ENCODE measurements at places on chromosomes 12 and 14.
A peak's percentile ranks its signal among the peaks of the same experiment; 100 is the strongest.

GRCh38 chr12:127677537-127678131 lies 589.3 kb upstream of the TMEM132C start:
- DNase-seq, result peak; percentile 4

GRCh38 chr14:104115691-104116287 lies 22.6 kb upstream of the KIF26A start:
- no peak for DNase-seq

DNA sequence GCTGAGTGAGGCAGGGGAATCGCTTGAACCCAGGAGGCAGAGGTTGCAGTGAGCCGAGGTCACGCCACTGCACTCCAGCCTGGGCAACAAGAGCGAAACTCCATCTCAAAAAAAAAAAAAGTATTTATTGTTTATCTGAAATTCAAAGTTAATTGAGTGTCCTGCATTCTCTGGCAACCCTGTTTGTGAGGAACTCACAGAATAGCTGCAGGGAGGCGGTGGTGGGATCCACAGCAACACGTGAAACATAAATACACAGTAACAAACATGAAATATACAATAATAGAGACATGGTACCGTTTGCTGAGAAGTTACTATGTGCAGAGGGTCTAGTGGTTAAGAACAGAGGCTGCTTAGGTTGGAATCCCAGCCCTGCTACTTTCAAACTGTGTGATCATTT lies 43.7 kb upstream of the RFLNA start:
- DNase-seq, result no peak

GRCh38 chr12:71746974-71747611 lies 7.6 kb upstream of the RAB21 start:
- peak; percentile 18 for DNase-seq

DNA sequence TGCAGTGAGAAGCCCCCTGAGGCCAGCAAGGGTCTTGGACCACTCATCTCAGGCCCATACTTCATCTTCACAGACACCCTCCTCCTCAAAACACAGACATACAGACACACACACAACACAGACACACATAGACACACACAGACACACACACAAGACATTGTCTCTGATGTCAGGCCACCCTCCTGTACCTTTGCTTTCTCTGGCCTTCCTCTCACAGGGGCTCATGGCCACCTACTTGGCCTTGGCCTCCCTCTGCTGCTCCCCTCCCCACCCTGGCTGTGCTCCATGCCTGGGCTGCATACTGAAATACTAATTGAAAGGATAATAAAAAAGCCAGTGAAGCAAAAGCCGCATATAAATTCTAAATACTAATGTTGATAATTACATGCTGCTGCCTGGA lies 1.6 kb upstream of the SYNDIG1L start:
- DNase-seq, result no peak

- no peak for DNase-seq
These were observed 13.7 kb upstream of the TROAP start for GRCh38 chr12:49309386-49309785.

DNA sequence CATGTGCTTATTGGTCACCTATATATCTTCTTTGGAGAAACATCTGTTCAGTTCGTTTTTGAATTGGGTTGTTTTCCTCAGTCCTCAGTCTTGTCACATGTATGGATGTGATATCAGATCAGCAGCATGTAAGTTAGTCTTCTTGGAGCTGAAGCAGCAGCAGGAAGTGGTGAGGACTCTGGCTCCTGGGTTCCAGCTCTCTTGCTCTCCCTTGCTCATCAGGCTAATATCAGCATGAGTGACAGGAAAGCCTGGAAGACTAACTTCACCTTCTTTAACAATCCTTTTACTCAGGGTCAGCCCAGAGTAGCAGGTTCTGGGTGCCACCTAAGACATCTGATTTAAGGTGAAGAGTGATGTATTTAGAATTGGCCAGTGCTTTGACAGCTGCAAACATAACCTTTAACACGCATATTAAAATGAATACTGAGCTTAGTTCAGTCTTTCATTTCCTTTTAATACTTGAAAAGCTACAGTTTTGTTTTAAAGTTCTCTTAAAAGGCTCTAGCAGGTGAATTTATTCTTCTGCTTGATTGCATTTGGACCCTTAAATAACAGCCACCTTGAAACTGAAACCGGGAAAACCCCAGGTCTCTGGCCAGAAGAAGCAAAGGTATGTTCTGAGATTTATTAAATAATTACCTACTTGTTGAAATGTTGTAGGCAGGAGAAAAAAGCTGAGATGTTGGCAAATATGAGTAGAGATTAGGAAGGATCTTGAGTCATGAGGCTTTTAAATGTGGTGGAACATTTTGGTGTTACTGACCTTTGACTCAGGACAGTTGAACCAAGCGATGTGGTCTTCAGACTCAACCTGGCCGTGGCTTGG lies 54.3 kb downstream of the DRAM1 start:
- DNase-seq, result no peak

DNA sequence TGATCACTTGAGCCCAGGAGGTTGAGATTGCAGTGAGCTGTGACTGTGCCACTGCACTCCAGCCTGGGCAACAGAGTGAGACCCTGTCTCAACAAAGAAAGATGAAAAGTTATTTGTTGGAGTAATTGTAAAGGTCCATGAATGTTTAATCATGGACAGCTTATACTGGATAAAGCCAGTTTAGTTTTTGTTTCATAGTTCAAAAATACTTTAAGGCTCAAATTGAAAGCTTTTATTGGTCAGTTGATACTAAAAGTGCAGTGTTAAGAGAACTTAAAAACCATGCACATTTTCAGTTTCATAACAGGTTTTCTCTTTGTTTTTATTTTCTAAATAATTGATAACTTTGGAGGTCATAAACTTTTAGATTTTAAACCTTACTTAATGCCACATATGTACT lies 108.4 kb downstream of the MON2 start:
- DNase-seq, result no peak

- DNase-seq, result no peak
These were observed 78.1 kb downstream of the PELI2 start for GRCh38 chr14:56196274-56196673.

- no peak for DNase-seq
These were observed 27.2 kb downstream of the SLC15A4 start for GRCh38 chr12:128796439-128797118.

DNA sequence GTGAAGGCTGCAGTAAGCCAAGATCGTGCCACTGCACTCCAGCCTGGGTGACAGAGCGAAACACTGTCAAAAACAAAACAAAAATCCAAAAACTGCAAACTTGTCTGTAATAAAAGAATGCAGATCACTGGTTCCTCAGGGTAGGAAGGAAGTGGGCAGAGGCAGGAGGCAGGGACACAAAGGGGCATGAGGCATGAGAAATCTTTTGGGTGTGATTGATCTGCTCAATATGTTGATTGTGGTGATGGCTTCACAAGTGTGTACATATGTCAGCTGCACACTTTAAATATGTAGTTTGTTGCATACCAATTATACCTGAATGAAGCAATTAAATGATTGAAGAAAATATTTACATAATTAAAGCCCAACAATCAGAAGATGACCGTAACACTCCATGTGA lies 117.6 kb downstream of the CMAS start:
- no peak for DNase-seq

DNA sequence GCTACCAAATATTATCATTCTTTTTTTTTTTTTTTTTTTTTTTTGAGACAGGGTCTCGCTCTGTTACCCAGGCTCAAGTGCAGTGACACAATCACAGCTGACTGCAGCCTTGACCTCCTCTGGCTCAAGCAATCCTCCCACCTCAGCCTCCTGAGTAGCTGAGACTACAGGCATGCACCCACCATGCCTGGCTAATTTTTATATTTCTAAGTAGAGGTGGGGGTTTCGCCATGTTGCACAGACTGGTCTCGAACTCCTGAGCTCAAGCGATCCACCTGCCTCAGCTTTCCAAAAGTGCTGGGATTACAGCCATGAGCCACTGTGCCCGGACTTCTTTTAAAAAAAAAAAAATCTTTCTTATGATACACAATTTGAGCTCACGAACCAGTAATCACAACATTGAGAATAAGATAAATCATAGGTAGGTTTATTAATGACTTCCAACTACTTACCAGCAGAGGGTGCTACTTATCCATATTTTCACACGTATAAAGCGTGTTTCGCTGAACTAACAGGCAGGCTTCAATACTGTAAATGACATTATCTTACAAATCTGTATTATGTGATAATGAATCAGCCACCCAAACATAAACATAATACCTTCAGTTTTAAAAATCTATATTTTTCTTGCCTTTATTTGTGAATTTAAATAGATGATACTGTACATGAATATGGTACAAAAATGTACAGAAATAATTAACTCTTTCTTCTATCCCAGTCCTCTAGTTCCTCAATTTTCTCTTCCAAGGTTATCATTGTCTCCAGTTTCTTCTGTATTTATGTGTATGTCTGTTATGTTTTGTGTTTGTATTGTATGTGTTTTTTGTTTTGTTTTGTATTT lies 42.5 kb upstream of the BCAT1 start:
- DNase-seq, result no peak

- no peak for DNase-seq
These were observed 201.1 kb upstream of the ATP2B1 start for GRCh38 chr12:89909753-89910152.

DNA sequence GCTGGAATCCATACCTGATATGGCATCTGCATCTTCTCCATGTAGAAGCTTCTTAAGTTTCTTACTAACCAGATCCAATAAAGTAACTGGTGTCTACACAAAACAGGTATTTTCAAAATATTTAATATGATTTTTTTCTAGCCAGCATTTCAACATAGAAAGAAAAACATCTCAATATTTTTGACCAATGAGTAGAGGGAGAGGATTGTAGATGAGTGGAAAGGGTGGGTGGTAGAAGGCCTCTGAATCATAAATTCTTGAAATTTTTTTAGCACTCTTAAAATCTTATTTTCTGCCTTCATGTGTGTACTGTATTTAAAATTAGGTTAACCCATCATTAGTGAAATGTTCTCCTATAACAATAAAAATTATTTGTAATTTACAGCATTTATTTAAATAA lies 18.0 kb downstream of the DEPDC4 start:
- DNase-seq, result no peak

- DNase-seq, result no peak
These were observed 160.6 kb downstream of the MYRFL start for GRCh38 chr12:69985656-69986055.

DNA sequence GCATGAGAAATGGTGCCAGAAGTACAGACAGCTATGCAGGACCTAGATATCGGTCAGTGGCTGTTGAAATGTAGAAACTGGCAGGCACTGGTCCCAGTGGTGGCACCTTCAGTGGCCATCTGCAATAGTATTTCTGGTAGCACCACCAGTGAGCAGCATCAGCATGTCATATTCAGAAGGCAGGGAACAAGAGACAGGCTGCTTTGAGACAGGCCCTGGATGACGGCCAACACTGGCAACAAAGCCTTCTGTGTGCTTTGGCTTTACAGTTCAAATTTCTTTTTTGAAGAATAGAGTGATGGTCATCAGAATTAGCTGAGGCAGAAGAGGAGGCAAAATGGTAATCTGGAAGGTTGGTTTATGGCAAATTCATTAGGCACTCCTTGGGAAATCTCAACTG lies 273.4 kb upstream of the SLC16A7 start:
- no peak for DNase-seq

DNA sequence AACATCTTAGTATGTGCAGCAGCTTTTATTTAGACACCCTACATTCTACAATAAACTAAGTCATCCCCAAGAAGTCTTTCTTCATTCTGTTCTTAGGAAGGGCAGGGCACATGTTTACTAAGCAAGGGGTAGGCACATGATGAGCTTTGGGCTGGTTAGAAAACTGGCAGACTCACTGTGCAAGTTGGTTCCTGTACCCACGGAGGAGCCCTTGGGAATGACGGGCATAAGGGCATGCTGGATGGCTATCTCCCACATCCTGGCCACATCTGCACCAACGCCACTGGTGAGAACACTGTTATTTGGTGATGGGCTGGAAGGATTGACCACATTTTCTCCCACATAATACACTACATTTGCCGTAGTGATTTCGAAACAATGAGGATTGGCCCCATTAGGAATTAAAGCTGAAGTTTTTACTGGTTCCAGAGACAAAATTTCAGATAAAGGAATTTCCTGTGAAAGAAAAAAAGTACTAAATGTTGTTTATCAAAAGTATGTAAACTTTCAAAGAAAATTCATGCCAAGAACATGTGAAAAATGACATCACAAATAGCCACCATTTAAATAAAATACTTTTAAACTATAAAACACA lies 297.0 kb downstream of the PRKD1 start:
- DNase-seq, result no peak

GRCh38 chr12:7058163-7058845 lies 2.2 kb upstream of the C1S start:
- DNase-seq, result no peak

GRCh38 chr12:12079291-12079690 lies 8.6 kb downstream of the BCL2L14 start:
- DNase-seq, result no peak

GRCh38 chr14:36751106-36751505 lies 89.4 kb downstream of the PAX9 start:
- DNase-seq, result no peak

GRCh38 chr14:94370524-94370910 lies 17.9 kb downstream of the SERPINA1 start:
- DNase-seq, result no peak

GRCh38 chr14:103728141-103728540 lies 12.5 kb downstream of the ZFYVE21 start:
- no peak for DNase-seq

DNA sequence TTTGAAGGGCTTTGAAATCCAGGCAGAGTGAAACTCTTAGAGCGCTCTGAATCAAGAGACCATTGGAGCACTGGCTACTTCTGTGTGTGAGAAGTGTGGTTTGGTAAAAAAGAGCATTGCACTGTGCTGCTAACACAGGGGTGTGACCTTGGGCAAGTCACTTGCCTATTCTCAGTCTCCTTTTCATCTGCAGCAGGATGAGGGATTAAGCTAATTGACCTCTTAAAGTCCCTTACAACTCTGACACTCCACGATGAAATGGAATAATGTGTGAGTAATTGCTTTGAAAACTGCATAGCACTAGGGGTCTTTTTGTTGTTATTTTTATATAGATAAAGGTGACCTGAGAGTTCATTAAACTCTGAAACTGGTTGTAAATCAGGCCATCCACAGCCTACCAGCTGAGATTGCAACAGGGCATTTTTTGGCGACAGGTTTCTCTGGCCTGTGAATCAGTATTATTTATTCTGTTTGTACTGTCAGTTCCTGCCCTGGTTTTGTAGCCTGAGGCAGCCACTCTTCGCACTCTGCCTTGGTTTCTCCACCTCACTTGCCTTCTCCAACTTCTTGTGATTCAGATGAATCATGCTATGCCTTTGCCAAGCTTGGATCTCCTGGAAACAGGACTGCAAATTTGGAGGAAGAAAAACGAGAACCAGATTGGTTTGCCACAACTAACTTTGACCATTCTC lies 159.9 kb upstream of the PARP11 start:
- no peak for DNase-seq

DNA sequence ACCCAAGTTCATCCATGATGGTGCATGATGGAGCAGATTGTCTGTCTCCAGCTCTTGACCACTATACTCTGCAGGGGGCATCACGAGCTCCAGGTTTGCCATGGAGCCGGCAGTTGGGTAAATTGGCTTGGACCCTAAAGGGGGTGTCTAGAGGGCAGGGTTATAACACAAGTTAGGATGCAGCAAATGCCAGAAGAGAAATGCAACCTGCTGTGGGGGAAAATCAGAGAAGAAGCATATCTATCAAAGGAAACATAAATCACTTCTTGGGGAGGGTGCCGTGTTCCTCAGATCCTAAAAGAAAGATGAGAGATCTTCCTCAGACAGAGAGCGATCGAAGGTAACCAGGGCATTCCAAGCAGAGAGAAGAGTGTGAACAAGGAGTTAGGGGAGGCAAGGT lies 334.9 kb downstream of the C12orf75 start:
- no peak for DNase-seq
